Foreskin keratinocyte (primary cell): ENCODE measurements at places on chromosomes 3 and 15. TPM values are rescaled to one million over a fixed set of nuclear protein-coding genes. Genes with fewer than 3 reads are reported as not detected.

The SLC22A14 gene
- 0.14 TPM in 1 of 2 replicates, not detected in the other for total RNA-seq

The FILIP1L gene
- total RNA-seq, result 21.1 and 22.6 TPM in 2 replicates

The PIF1 gene
- total RNA-seq, result 16.0 and 18.6 TPM in 2 replicates

The KLHL6 gene
- 0.03 and 0.11 TPM in 2 replicates for total RNA-seq

GRCh38 chr3:17806201-17806600, 63.8 kb upstream of the TBC1D5 start:
- DNase-seq, result no peak

DNA sequence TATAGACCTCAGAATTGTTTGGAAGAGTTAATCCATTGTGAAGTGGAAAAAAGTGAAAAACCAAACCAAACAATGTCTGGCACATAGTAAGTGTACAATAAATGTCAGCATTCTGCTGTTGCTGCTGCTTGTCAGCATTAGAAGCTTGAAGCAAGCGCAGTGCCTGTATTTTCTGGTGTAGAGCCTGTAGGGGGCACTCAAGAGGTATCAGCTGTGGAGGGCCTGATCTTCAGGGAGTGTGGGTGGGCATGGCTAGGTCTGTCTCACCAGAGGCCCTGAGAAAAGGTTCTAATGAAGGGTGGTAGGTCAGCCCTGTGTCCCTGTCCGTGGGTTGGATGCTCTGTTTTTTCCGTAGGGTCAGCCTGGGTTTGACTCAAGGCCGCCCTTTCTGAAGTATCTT, 3.6 kb downstream of the ADAMTSL3 start:
- no peak for DNase-seq

DNA sequence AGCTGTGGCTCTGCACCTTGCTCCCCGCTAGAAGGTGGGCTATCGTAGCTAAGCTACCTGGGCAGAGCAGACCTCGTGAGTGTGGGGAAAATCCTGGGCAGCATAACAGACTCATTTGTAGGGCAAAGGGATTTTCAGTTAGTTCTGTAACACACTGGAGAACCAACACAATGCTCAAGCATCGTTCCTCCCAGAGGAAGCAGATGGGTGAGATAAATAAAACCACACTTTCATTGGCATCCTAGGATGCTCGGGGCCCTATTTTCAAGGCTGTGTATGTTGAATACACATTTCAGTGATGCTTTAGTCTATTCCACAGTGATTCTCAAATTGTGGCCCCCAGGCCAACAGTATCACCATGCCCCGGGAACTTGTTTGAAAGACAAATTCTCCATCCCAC, 20.0 kb downstream of the LIPC start:
- DNase-seq, result no peak

- no peak for DNase-seq
These were observed 87.9 kb upstream of the MEF2A start for GRCh38 chr15:99477791-99478471.

GRCh38 chr3:192850451-192850981, 67.1 kb downstream of the MB21D2 start:
- DNase-seq, result peak; percentile 98

- no peak for DNase-seq
These were observed at the start of gene IGSF10 for GRCh38 chr3:151460774-151461450. TSS of gene IGSF10 (minus strand) at chr3:151461061. CDS start at chr3:151458709, 2,352 bp downstream.

DNA sequence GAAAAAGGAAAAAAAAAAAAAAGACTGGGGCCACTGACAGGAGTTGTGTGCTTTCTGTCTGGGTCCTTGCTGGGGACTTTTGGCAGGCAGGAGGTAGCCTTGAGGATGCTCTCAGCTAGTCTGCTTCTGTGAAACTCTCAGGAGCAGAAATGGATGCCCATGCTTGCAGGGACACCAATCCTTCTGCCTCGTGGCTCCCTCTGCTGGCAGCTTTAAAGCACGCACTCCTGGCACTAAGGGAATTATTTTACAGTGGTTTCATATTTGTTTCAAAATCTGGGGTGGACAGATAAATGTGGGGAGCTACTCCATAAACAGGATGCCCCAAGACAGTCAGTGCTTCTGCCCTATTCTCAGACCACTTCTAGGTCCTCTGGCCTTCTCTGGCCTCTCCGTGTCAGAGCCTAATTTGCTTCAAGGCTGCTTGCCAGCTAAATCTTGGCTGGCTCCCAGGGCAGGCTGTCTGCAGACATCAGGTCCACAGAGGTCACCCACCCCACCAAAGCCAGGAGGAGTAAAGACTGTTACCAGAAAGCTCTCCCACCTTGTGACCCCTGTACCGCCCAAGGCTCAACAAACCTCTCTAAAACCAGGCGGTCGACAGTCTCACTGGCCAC, 17.1 kb downstream of the TRAIP start:
- DNase-seq, result no peak

DNA sequence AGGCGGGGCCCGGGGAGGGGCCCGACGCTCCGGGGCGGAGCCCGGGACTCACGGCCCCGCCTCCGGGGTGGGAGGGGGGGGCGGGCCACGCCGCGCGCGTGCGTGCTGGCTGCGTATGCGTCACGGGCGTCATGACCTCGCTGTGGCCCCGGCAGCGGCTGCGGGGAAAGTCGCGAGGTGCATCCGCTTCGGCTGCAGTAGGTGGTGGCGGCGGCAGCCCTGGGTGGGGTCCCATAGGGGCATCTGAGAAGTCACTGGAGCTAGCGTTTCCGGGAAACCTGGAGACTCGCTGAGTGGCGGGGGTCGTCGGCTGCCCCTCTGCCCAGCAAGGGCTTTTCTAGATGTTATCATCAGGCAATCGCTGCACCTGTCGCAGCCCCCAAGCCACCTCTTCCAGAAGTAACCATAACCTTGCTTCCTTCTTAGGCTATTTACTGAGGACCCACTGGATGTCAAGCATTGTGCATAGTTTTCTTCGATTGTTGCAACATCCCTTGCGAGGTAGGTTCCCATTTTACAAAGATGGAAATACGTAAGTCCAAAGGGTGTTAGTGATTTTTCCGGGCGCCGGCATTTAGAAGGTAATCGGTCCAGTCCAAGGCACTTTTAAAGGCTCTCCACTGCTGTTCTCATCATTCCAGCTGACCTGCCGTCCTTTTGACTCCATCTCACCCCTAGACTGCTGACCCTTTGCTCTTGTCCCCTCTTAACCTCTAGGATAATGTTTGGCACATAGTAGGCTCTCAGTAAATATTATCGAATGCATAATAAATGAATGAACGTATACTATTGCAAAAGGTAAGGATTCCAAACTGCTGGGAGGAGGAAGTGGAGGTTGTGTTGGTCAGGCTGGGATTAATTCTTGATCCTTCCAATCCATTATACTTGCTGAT, at the start of gene GDPGP1:
TSS of gene GDPGP1 (plus strand) at position 114 of the 893 bp plus-strand sequence. CDS start 6,700 bp downstream, outside the sequence.
- no peak for DNase-seq
